ENCODE measurements at places on chromosomes 16 and 17.

- no peak for DNase-seq
Measured at GRCh38 chr16:54454616-54455015, 168.0 kb upstream of the IRX3 start.

GRCh38 chr17:68288804-68289203 is 2.1 kb downstream of the SLC16A6 start:
- peak; percentile 66 for DNase-seq

- DNase-seq = no peak
Measured at GRCh38 chr16:5385811-5386210, 288.2 kb upstream of the EEF2KMT start.

GRCh38 chr17:31688701-31689100 is 170.3 kb downstream of the COPRS start:
- DNase-seq = no peak

- DNase-seq = no peak
Measured at GRCh38 chr17:75036643-75037268, 10.0 kb downstream of the ATP5PD start.

- no peak for DNase-seq
Measured at GRCh38 chr16:66325717-66326376, 40.6 kb upstream of the CDH5 start.

GRCh38 chr17:71985111-71986039 is 135.4 kb upstream of the SOX9 start:
- no peak for DNase-seq

DNA sequence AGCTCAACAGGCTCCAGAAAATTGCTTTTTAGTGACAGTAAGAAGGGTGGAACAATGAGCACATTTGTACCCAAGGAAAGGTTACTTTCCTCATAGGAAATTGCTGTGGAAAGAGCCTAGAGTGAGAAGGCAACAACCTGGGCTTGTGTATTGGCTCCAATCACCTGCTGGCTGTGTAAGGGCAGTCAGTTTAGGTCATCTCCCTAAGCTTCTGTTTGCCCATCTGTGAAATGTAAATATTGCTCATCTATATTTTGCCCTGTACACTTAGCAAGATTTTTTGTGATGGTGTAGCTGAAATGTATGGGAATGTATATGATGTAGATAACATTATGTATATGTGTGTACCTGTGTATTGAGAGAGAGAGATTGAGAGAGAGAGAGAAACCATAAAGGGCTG is 225.2 kb upstream of the MPHOSPH6 start:
- DNase-seq = no peak

DNA sequence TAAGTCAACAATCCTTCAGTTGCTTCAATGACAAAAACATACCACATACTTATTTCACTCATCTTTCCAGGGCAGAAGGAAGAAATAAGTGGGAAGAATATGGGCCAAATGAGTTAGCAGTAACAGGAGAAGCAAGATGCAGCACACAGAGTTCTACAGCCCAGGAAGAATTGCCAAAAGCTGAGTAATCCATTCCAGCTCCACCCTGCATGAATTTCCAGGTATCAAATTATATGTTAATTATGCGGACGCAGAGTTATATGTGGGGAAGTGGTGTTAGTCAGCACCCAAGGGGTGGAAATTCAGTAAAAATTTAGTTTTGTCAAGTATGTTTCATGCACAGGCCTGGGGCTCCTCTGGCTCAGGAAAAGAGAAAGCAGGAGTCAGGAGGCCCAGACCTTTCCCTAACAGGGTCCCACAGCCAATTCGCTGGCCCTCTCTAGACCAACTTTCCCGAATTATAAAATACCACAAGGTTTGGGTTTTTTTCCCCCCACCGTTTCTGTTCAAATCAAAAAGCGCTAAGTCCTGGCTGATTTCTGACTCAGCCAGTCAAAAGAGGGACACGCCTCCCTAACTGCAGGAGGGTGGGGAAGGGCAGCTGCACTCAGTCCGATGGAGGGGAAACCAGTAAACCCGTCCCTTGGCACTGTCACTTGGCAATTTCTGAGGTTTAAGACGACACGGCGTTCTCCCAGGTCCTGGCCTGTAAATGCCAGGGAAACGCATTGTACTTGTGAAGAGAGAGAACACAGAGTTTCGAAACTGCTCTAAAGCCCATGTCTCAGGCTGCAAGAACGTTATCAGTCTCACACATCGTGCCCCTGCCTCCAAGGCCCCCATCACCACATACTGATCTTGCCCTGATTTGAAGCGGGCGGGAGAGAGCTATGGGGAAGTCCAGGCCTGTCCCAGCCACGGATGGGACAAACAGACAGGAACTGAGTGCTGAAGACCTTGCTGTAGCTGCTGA is 58.1 kb downstream of the ZFHX3 start:
- DNase-seq = no peak

GRCh38 chr16:25063102-25063501 is 47.9 kb upstream of the ARHGAP17 start:
- peak; percentile 63 for DNase-seq

DNA sequence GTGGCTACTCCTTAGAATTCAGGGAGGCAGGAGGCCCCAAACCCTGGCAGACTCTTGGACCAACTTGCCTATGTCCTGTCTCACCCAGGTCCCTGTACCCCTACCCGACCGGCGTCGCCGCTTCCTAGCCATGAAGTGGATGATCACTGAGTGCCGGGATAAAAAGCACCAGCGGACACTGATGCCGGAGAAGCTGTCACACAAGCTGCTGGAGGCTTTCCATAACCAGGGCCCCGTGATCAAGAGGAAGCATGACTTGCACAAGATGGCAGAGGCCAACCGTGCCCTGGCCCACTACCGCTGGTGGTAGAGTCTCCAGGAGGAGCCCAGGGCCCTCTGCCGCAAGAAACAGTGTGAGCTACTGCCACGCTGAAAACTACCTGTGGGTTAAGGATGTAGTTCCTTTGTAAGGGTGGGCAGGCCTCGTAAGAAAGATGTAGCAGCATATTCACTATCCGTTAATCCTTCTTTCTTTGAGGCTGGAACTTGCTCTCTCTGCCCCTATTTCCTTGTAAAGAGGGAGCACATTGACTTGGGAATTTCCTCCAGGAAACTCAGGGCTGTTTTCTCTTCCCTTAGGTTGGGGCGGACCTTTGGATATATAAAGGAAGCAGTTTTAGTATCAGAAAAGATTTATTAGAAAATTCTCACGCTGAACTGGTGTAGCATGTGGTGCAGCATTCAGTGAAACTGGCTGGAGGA is 4.1 kb downstream of the MRPS7 start:
- DNase-seq = no peak

GRCh38 chr16:64391063-64391600 is 730.7 kb downstream of the CDH11 start:
- DNase-seq = no peak

DNA sequence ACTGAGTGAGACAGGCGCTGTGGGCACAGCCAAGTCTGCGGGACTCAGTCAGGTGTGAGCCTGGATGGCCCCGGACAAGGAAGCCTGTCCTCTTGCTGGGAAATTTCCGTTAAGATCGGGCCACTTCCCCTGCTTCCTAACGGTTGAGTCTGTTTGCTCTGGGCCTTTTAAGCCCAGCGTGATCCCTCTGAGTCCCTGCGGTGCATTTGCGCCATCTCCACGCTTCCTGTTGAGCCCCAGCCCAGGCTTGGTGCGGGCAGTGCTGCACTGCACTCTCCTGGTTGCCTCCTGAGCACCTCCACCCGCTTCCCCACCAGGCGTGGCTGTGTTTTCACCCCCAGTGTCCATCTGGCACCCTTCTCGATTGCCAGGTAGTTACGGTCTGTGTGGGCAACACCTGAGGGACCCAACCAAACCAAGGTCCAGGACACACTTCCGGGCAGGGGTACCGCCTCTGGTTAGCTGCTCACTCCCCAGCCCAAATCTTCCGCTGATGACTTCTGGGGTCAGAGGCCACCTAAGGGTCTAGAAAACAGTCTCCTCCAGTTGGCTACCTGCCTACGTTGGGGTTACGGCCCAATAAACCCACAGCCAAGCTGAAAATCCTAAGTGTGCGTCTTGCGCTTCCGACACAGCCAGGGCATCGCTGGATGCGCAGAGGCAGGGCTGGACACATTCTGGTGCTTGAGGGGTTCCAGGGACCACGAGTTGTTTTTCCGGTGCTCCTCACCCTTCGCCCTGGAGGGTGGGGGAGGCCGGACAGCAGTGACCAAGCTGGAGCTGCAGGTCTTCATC is 1.4 kb upstream of the SLC25A10 start:
- DNase-seq = no peak

DNA sequence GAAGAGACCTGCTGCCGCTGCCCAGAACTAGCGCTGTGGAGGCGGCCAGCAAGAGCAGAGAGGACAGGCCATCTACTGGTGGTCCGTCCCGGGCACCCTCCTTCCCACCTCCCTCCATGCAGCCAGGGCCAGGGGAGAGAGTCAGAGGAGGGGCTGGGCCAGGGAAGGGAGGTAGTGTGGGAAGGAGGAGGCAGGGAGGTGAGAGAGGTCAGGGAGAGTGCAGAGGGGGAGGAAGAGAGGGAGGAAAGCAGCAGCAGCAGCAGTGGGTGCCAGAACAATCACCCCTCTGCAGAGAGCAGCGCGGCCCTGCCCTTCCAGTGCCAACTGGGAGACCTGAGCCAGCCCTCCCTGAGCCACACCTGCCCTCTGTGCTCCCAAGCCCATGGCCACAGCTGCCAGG is 6.6 kb downstream of the C16orf95 start:
- DNase-seq = no peak

GRCh38 chr16:77374384-77374783 is 60.5 kb downstream of the ADAMTS18 start:
- no peak for DNase-seq

GRCh38 chr17:59454633-59455105 is 110.7 kb upstream of the DHX40 start:
- no peak for DNase-seq

DNA sequence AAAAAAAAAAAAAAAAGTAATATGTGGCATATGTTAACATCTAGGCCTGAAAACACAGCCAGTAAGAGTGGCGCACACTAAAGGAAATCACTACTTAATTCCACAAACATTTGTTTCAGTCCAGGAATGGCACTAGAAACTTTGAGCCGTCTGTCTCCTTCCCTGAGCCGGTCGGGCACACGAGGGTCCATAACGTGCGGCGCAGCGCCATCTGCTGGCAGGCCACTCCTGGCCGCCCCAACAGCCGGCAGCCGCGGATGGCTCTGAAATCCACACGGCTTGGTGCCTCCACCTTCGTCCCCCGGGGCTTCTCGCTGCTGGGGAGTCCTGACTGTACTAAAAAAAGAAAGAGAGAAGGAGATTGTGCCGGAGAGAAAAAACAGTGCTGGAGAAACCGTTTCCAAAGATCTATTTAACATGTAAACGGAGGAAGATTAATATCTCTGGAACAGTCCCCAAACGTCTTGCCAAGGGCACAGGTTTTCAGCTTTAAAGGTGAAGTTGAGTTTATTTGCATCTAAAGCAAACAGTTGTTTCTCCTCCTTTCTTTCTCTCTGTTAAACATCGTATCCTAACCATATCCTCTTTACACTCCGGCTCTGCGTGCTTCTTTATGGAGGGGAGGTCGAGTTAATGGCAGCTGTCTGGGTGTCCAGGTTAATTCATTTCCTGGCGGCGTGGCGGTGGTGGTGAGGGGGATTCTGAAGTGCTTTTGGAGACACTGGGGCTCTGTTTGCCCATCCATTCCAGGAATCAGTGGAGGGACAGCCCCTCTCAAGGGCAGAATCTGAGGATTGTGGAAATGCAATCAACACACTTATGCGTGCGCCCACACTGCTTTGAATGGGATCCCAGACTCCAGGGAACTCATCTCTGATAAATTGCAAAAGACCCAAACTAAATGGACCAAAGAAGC is 611.3 kb upstream of the SALL1 start:
- DNase-seq = peak; percentile 64

DNA sequence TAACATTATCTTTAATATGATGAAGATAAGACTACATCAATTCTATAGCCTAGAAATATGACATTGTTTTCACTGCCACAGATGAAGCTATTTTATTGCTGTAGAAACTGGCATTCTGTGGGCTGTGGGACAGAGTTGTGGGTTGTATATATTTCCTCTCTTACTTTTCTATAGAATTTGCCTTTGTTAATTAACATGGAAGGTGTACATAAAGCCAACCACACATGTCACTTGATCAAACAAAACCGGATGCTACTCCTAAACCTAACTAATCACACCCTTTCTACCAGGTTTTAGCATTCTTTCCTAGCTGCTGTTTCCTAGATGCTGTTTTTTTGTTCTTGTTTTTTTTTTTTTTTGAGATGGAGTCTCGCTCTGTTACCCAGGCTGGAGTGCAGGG is 81.2 kb upstream of the ATP2A3 start:
- no peak for DNase-seq

- DNase-seq = no peak
Measured at GRCh38 chr17:68231541-68231940, 16.3 kb upstream of the AMZ2 start.

- no peak for DNase-seq
Measured at GRCh38 chr17:21024024-21024423, 18.8 kb downstream of the USP22 start.

DNA sequence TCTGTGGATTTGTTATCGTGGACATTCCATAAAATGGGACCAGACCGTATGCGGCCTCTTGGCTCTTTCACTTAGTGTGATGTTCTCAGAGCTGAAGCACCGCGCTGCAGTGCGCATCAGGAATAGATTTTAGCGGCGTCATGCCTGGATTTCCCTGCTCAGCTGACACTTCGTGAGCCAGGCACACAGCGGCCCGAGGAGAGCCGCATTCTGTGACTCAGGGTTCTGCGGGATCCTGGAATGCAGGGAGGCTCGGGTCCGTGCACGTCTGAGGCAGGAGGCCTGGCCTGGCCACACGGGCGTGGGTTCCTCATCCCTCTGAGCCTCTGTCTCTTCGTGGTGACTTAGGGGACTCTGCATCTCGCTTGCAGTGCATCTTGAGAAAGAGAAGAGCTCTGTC is 13.4 kb downstream of the CBFA2T3 start:
- DNase-seq = no peak

GRCh38 chr16:56836410-56837230 is 28.4 kb upstream of the SLC12A3 start:
- no peak for DNase-seq

GRCh38 chr17:7851438-7852261 is 3.2 kb upstream of the TMEM88 start:
- DNase-seq = peak; percentile 94

- no peak for DNase-seq
Measured at GRCh38 chr17:61451538-61452300, 503 bp upstream of the TBX4 start.
